Pulmonary artery endothelial cell (primary cell): ENCODE measurements at places on chromosomes 3 and 15. TPM values are rescaled to one million over a fixed set of nuclear protein-coding genes. Genes with fewer than 3 reads are reported as not detected.

ALDH1A2 gene
- 4.0 and 91.0 TPM in 2 replicates for total RNA-seq

GRCh38 chr3:125437631-125438435 lies 62.7 kb upstream of the ZNF148 start:
- DNase-seq: no peak

DNA sequence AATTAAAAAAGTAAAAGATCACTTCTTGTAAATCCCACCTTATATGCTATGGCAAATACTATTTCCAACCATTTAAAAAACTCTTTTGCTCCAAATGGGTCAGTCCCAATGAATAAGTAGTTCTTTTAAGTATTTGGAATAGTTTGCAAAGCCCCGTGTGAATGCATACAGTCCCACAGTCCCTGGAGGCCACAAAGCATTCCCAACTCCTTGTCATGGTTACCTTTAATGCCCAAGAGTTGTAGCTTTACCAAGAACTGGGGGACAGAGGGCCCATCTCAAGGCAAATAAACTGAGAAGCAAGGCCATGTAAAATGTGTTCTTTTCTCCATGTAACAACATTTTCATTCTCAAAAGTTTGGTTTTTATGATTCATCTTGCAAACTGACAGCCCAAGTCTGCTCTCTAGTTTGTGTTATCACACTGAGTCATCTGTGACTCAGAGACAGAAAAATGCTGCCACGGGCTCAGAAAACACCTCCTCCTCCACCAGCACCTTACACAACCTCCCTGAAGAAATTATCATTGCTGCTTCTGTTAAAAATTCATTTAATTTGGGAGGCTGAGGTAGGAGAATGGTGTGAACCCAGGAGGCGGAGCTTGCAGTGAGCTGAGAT lies 336.2 kb downstream of the ERC2 start:
- no peak for DNase-seq

GRCh38 chr3:106332884-106333283 lies 464.1 kb upstream of the CBLB start:
- DNase-seq: no peak

TCAIM gene
- 20.8 and 23.1 TPM in 2 replicates for total RNA-seq

- no peak for DNase-seq
Observed at GRCh38 chr3:195238586-195239118, 32.3 kb downstream of the XXYLT1 start.

PHLDB2 gene
- 66.9 and 87.3 TPM in 2 replicates for total RNA-seq

TMEM207 gene
- total RNA-seq: not detected in 2 replicates

DNA sequence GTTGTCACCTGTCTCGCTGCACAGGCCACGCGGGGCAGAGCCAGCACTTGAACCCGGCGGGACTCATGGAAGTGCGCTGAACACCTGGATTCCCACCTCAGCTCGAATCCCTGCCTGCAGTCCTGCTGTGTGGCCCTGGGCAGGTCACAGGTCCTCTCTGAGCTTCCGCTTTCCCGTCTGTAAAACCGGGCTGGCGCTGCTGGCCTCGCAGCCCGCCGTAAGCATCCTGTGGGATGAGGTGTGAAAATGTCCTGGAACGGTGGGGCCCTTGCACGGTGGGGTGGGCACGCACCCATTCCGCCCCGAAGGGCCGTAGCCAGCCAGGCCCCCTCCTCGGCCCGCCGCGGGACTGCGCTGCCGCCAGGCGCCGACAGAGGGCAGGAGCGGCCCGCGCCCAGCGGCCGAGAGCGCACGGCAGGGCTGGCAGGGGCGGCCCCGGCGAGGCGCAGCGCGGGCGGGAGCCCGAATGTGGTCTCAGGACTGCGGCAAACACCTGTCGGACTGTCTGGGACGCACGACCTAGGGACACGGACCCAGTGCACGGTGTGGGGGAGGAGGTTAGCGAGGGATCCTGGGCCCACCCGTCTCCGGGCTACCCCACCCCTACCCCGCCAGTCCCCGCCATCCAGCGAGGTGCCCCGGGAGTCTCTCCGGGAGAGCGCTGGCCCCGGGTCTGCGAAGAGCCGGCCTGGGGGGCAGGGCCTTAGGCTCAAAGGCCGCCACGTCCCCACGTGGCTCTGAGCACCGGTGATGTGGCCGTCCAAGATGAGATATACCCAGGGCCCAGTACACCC lies 40.4 kb downstream of the DNAJB8 start:
- no peak for DNase-seq

CACNA1D gene
- not detected in 2 replicates for total RNA-seq

SPINT1 gene
- total RNA-seq: 1.1 and 1.7 TPM in 2 replicates

GRCh38 chr15:66423149-66423548 lies 36.4 kb downstream of the MAP2K1 start:
- DNase-seq: no peak

- DNase-seq: no peak
Observed at GRCh38 chr15:72168808-72169190, 28.8 kb downstream of the GRAMD2A start.

KLHL18 gene
- 31.9 and 47.0 TPM in 2 replicates for total RNA-seq

GRCh38 chr15:76105391-76105790 lies 45.6 kb downstream of the TMEM266 start:
- no peak for DNase-seq

SCAANT1 gene
- not detected in 2 replicates for total RNA-seq

A4GNT gene
- total RNA-seq: not detected in 2 replicates

PLS1 gene
- 3.4 TPM in 2 replicates for total RNA-seq

GRCh38 chr15:89165677-89166076 lies 55.7 kb downstream of the RLBP1 start:
- DNase-seq: no peak

GNAT1 gene
- under 0.01 TPM in 1 of 2 replicates, not detected in the other for total RNA-seq

ATRIP gene
- 9.2 and 11.3 TPM in 2 replicates for total RNA-seq

OR5K2 gene
- total RNA-seq: not detected in 2 replicates

ZNF710 gene
- 14.5 and 16.0 TPM in 2 replicates for total RNA-seq

- DNase-seq: no peak
Observed at GRCh38 chr15:67119238-67119846, 53.9 kb downstream of the SMAD3 start.
